ENCODE measurements at places on chromosomes 7 and 10. TPM values are rescaled to one million over a fixed set of nuclear protein-coding genes. Genes with fewer than 3 reads are reported as not detected.
A peak's percentile ranks its signal among the peaks of the same experiment; 100 is the strongest.

GRCh38 chr10:50972591-50972990, 87.2 kb upstream of the A1CF start:
- no peak for DNase-seq
- no peak overlapping the region for H3K4me3 ChIP-seq
- H3K27me3 ChIP-seq: no peaks in the 10 kb centered on the region
- no peak overlapping the region for H3K27ac ChIP-seq

GRCh38 chr7:155303039-155303593, 5.4 kb downstream of the INSIG1 start:
- no peaks in the 10 kb centered on the region for H3K27me3 ChIP-seq
- DNase-seq: no peak
- H3K27ac ChIP-seq: no peak overlapping the region

GRCh38 chr10:52212802-52213201, 101.3 kb upstream of the DKK1 start:
- H3K4me1 ChIP-seq: no peaks in the 10 kb centered on the region
- H3K27ac ChIP-seq: no peak overlapping the region
- no peak for DNase-seq
- H3K4me3 ChIP-seq: no peak overlapping the region
- H3K36me3 ChIP-seq: no peaks in the 10 kb centered on the region
- no peaks in the 10 kb centered on the region for H3K27me3 ChIP-seq

The MBL2 gene
- total RNA-seq: not detected

The TEX47 gene
- total RNA-seq: not detected

DNA sequence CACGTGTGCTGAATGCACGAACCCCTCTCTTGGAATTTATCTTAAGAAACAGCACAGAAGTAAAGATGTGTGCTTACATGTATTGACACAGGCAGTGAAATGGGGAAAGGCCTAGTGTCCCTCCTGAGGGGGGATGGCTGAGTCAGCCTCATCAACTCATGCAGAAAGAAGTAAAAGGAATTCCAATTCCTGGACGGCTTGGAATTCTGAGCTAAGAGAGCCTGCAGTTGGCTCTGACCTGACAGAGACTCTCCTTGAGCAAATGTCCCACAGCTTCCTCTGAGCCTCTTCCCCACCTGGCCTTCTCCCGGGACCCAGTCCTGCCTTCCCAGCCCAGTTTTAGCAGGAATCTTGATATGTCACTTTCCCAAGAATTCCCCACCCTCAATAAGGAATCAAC, 542.4 kb upstream of the ADARB2 start:
- DNase-seq: peak; percentile 2
- no peak overlapping the region for H3K27ac ChIP-seq
- H3K4me3 ChIP-seq: no peak overlapping the region
- no peaks in the 10 kb centered on the region for H3K27me3 ChIP-seq
- no peaks in the 10 kb centered on the region for H3K36me3 ChIP-seq
- no peaks in the 10 kb centered on the region for H3K4me1 ChIP-seq

The HOXA13 gene
- total RNA-seq: not detected

DNA sequence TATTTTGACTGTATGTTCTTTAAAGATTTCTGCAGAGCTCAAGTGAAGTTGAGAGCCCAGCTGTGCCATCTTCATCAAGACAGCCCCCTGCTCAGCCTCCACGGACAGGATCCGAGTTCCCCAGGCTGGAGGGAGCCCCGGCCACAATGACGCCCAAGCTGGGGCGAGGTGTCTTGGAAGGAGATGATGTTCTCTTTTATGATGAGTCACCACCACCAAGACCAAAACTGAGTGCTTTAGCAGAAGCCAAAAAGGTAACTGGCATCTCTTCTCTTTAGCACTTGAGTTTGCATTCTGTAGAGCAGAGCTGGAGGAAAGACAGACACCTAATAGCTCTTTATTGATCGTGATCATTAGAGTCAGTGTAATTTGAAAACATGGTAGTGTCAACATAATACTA, 33.7 kb downstream of the MCM10 start:
- H3K4me1 ChIP-seq: no peaks in the 10 kb centered on the region
- H3K27ac ChIP-seq: no peak overlapping the region
- H3K27me3 ChIP-seq: no peaks in the 10 kb centered on the region
- H3K4me3 ChIP-seq: no peak overlapping the region
- peak; percentile 7 for DNase-seq
- H3K36me3 ChIP-seq: peaks cover 2% of the 10 kb centered on the region

The SFRP5 gene
- not detected for total RNA-seq

GRCh38 chr10:86942441-86943315, 14.7 kb downstream of the MMRN2 start:
- no peaks in the 10 kb centered on the region for H3K4me1 ChIP-seq
- no peak for DNase-seq
- no peaks in the 10 kb centered on the region for H3K36me3 ChIP-seq
- no peak overlapping the region for H3K4me3 ChIP-seq
- H3K27me3 ChIP-seq: no peaks in the 10 kb centered on the region

The TRIM8 gene
- 80.9 TPM for total RNA-seq

DNA sequence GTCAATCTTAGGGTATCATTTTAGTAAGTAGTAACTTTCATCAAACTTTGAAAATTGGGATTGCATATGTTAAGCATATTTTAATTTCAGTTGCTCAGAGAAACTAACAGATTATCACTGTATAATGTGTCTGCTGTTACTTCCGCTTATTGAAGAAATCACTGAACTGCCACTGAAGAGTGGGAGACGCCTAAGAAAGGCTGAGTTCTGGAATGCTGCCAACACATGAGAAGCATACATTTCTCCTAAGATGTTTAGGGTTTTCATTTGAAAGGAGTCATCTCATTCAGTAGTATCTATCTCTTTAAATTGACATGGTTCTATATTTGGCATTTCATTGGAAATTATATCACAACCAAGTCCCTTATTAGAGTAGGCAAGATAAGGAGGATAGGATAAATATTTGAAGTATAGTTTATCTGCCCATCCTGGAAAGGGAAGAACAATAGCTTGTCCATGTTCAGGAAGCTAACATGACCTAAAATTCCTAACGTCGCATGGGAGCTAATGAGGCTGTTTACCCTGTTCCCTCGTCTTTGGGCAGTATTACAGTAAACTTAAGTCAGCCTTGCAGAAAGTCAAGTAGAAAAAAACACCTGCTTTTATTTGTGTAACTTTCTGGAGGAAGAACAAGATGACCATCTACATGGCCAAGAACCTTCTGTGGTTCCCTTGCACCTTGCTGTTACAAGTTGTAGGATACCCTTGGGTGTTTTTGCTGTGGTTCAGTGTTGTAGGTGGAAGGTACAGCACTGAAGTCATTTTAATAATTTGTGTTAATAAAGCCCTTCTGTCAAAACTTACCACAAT, 67.3 kb downstream of the NHLRC2 start:
- H3K4me3 ChIP-seq: no peak overlapping the region
- H3K27me3 ChIP-seq: no peaks in the 10 kb centered on the region
- no peaks in the 10 kb centered on the region for H3K36me3 ChIP-seq
- no peak for DNase-seq

DNA sequence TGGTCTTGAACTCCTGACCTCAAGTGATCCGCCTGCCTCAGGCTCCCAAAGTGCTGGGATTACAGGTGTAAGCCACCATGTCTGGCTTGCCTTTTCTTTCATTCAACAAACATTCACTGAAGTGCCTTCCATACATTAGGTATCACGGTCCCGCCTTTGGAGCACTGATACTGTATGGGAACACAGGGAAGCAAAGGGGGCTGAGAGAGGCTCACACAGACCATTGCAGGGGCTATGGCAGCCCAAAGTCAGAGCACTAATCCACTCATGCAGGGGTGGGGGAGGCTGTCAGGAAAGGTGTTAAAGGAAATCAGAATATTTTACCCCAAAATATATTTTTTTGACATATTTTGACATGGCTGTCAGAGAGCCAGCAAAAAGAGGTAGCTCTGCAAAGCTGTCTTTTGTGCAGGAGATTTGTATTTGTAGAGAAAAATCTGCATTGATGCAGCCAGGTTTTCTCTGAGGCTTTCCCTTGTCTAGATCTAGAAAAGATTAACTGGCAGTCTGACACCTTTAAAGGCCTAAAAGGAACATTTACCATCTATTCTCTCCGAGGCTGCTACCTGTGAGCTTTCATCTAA, 42.0 kb upstream of the PDLIM1 start:
- H3K27ac ChIP-seq: no peak overlapping the region
- H3K27me3 ChIP-seq: no peaks in the 10 kb centered on the region
- H3K36me3 ChIP-seq: no peaks in the 10 kb centered on the region
- H3K4me3 ChIP-seq: no peak overlapping the region
- no peak for DNase-seq

All from fibroblast of lung (primary cell).